ENCODE measurements at places on chromosomes 2 and 18. TPM values are rescaled to one million over a fixed set of nuclear protein-coding genes. Genes with fewer than 3 reads are reported as not detected.

Gene ITSN2
- 92.8 TPM for total RNA-seq

GRCh38 chr2:231785822-231786176 is 446 bp upstream of the COPS7B start:
- DNase-seq: no peak

Gene EIF4E2
- 68.1 TPM for total RNA-seq

Gene LOXHD1
- 2.9 TPM for total RNA-seq

DNA sequence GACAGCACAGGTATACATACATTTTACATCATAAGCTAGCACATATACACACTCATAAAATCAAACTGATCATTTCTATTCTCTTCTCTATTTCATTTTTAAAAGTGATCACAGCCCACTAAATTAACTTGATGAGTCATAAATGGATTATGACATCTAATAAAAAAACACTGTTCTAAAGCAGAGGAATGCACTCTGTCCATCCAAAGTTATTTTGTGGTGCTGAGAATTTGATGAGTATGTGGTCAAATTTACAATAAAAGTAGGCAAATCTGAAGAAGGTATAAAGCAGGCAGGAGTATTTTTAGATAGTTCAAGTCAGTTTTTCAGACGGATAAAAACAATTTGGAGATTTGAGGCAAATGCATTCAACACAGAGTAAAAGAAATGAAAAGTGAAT is 104.4 kb downstream of the NOL4 start:
- no peak for DNase-seq

DNA sequence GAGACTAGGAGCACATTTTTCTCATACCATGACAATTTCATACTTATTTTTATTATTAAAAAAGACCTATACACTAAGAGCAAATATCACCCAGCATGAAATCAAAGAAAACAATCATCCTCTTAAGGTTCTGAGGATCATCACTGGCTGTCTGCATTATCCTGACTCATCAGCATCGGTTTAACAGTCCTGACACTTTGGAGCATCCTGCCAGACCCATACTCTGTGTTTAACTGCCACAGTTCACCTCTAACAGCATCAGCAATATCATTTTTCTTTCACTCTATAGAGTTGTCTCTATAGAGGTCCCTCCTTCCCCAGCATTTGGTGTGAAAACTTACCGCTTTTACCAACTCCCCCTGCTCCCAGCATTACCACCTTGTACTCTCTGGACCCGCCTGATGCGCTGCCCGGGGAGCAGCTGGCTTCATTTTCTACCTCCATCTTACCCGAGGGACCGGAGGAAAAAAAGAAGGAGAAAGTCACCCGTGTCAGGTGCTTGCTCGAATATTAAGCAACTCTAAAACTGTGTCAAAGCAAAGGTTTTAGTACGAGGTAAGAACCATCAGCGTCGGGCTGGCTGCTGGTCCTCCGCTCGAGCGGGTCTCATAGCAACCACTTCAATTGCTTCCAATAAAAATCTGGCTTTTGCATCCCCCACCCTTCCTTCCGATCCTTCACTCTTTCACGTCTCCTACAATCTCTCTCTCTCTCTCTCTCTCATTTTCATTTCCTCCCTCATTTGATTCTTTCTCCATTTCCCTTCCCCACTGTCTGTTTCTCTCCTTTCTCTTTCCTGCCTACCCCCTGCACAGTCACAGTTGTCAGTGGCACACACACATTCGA is at the start of gene RIT2:
Gene RIT2, minus strand, starts transcription at position 610 of the 846 bp plus-strand sequence.
- DNase-seq: no peak

- no peak for DNase-seq
Observed at GRCh38 chr2:217297096-217297495, 437.2 kb upstream of the TNP1 start.

DNA sequence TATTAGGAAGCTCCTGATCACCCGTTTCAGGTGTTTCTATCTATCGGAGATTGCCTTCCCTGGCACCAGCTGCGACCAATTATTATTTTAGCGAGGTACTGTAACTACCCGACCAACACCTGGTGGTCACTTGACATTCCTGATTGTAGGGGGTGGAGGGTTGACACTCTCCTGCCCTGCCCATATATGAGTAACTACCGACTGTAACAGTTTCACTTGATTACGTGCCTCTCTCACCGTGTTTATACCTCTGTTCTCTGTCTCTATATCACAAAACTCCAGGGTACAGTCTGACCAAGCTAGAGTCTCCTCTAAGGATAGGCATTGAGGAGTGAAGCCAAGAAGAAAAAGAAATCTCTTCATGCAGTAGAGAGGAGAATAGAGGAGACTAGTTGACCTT is 268.0 kb upstream of the LRATD1 start:
- DNase-seq: no peak

- no peak for DNase-seq
Observed at GRCh38 chr2:5618271-5618670, 73.9 kb upstream of the SOX11 start.

Gene CYP20A1
- 35.9 TPM for total RNA-seq

DNA sequence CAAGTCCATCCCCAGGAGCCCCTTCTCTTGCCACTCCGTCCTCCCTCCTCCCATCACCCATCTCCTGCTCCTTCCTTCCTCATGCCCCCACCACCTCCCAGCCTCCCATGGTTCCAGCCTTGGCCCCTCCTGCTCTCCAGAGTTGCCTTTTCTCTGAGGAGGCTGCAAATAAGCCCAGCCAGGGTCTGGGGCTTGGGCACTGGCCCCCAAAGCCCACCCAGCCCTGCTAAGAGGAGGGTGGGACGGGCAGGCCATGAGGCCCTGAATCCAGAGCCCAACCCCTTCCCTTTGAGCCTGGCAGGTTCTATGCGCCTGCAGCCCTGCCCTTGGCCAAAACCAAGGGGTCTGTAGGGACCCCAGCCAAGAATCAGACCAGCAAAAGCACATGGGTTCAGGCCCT is 71.6 kb downstream of the STPG4 start:
- DNase-seq: no peak

Gene MFSD6
- 50.5 TPM for total RNA-seq

GRCh38 chr2:240962300-240963064 is 35.9 kb upstream of the SNED1 start:
- DNase-seq: peak; percentile 61

Gene UGT1A6
- 2.3 TPM for total RNA-seq

DNA sequence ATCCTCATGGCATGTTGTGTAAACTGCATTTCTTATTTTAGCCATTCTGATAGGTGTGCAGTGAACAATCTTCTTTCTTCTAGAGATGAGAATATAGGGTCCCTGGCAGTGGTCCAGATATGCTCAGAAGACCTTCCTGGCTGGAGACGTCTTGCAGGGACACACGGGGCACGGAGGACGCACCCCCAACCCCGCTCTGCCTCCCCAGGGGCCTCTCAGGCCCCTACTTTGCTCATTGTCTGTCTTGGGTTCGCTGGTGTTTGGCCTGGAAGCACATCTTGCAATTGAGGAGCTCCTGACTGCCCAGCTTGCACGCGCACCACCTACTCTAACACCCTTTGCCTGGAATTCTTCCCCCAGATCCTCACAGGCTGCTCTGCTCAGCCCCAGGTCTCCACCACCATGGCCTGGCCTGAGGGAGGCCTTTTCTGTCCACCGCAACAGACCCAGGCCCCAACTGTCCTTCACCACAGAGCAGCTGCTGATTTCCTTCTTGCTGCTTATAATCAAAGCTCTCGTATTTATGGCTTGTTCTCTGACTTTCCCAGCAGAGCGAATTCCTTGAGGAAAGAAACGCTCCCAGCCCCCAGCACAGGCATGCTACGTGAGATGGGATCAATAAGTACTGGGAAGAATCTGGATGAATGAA is 295.9 kb upstream of the HDAC4 start:
- no peak for DNase-seq

Gene ASB18
- not detected for total RNA-seq

- no peak for DNase-seq
Observed at GRCh38 chr2:86054535-86055082, 51.1 kb downstream of the POLR1A start.

Gene SLC40A1
- 135 TPM for total RNA-seq

DNA sequence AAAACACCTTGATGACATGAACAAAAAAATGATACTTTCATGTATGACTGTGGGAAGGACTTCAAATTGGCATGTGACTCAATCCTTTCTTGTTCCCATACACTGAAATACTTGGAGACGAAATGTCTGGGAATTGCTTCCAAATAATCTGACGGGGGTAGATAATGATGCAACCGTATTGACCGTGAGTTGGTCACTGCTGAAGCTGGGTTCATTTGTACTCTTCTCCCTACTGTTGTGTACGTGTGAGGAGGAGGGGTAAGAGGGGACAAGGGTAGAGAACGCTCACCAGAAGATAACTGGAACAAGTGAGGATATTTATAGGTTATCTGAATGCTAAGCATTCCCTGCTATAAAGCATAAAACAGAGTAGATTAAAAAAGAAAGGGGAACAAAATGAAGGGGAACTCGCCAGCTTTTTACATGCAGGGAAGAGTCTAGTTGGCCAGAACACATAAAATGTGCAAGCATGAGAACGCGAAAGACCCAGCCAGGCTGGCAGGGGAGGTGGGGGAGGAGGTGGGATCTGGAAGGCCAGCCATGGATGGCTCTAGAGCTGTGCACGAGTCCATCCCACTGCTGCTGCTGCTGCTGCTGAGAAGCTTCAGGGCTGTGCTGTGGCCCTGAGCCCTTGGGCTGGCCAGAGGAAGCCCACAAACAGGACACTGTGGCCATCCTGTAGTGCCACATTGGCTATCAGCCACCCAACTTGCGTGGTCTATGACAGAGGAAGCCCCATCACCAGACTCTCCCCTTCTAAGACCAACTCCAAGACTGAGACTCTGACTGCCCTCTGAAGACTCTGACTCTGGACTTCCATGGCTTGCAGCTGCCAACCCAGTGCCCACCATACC is 15.2 kb upstream of the CETN1 start:
- no peak for DNase-seq

Gene CDH19
- total RNA-seq: 1.2 TPM

DNA sequence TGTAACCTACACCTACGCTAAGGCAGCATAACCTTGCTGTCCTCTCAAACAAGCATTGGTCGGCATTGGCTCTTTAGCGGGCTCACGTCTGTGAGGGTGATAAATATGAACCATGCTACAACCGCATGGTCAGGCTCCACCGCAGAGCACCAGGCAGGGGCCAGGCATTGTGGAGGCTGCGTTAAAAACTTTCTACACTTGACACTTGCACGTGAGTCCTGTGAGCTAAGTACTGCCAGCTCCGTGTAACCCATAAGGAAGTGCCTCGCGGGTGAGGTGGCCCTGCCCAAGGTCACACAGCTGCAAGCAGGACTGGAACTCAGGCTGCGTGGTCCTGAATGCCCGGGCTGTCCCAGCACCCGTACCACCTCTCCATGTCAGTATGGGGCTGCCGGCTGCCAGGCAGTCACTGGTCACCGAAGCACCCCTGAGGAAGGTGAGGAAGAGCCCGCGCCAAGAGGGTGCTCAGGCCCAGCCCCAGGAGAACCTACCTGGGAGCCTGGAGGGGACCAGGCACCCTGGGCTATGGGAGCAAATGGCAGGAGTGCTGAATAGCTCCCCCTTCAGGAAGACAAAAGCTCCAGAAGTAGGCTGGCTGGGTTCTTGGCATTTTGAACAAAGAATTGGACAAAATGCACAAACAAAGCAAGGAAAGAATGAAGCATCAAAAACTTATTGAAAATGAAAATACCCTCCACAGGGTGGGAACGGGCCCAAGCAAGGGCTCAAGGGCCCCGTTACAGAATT is 271.1 kb upstream of the RAB6C start:
- no peak for DNase-seq

GRCh38 chr2:136024616-136025015 is 39.2 kb upstream of the DARS1 start:
- no peak for DNase-seq
